ENCODE measurements at places on chromosomes 5 and 9.

DNA sequence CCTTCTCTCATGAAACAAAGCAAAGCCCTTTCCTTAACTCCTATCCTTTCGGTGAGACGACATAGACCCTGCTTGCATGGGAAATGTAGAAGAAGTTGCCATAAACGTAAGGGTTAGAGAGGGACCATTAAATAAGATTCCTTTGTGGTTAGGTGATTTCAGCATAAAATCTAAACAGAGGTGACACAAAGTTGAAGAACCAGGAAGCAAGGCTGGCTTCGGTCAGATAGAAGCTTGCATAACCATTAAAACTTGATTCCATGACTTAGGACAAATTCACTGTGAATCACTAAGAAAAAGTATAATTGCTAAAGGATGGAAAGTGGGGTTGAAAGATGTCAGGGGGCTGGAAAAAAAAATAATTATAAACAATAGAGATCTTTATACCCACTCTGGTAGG is 30.9 kb upstream of the ABLIM3 start:
- DNase-seq = no peak

- DNase-seq = no peak
These were observed 644.6 kb downstream of the PRR16 start for GRCh38 chr5:121108725-121109124.

- no peak for DNase-seq
These were observed 9.7 kb downstream of the PNPLA7 start for GRCh38 chr9:137540536-137540935.

GRCh38 chr5:96978812-96979449 is 43.1 kb downstream of the LNPEP start:
- DNase-seq = no peak

- DNase-seq = no peak
These were observed 388.7 kb downstream of the CETN3 start for GRCh38 chr5:90020575-90021538.

GRCh38 chr9:132504488-132504887 is 77.9 kb upstream of the BARHL1 start:
- no peak for DNase-seq

GRCh38 chr9:35341585-35341984 is 148.3 kb upstream of the RUSC2 start:
- peak; percentile 87 for DNase-seq

DNA sequence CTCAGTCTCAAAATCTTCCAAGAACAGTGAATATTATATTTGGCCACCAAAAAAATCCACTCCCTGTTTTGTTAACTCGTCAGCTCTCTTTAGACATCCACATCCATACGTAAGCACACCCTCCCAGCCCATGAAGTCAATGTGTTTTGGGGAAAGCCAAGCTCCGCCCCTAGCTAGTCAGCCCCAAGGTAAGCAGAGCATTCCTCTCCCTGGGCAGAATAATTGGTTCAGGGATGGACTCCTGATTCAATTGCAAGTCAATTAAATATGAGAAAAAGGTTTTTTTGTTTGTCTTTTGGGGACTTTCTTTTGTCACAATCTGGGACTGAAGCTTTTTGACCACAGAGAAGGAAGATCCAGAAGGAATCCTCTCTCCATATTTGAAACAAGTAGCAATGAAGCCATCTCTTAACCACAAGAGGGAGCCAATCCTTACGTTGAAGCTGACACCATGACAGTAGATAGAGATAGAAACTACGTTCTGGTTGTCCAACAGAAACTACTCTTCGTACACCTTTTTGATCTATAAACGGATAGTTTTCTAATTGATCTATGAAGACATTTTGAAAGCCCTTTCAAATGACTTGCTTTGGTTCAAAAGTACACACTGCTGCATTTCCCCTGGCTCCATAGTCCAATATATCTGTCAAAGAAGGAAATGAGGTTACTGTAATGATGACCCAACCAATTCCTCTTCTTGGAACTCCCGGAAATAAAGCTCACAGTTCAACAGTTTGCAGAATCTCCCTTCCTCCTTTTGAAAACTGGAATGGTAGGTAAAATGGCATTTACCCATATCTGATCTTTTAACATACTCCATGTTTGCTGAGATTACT is 166.4 kb downstream of the TLE1 start:
- no peak for DNase-seq

- DNase-seq = no peak
These were observed 34.3 kb upstream of the FSD1L start for GRCh38 chr9:105413525-105413924.

- peak; percentile 98 for DNase-seq
These were observed 1.3 kb upstream of the NFIB start for GRCh38 chr9:14314929-14315874.

DNA sequence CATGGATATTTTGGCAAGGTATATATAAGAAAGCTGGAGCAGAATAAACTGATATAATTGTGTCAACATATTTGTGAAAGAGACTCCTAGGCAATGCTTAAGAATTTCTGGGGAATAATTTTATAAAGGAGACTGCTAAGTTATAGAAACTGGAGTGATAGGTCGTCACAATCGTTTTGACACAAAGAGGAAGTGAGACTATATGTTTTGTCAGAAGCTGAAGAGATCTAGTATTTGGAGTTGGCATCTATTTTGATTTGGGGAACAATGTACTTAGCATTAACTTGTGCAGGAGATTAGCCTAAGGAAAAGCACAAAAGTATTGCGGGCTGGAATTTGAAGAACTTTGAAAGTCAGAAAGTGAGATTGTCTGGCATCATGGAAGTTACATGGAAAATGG is 582.5 kb downstream of the TAF11L14 start:
- DNase-seq = no peak

- DNase-seq = no peak
These were observed 69.7 kb downstream of the RAB24 start for GRCh38 chr5:177233802-177234201.

DNA sequence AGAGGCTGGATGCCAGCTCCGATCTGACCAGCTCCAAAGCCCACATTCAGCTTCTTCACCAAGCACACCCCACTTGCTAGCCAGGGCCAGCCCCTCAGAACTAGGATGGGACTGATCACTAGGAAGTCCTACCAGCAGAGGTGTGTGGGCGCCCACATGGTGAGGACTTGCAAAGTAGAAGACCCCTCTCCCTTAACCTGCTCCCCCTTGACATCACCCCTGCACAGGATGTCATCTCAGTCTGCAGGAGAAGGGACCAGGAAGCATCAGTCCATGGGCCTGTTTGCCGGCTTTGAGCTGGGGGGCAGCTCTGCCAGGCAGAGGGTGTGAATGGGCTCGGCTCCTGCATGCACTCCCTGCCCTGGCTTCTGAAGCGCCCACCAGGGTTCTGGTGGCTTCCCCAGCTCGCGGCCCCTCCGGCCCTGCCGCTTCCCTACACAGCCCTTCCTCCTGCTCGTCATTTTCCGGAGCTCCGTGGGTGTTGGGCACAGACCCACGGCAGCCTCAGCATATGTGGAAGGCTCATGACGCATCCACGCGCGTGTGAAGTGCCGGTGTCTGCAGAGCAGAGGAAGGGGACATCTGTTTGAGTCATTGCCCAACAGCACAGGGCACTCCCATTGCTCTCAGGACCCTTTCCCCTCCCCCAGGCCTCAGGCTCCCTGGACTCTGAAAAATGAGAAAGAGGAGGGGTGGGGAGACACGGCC is 3.7 kb upstream of the FAM78A start:
- DNase-seq = peak; percentile 48

- DNase-seq = no peak
These were observed 390.6 kb downstream of the DNAH5 start for GRCh38 chr5:13553896-13554295.

- no peak for DNase-seq
These were observed 171.9 kb downstream of the MAPKAP1 start for GRCh38 chr9:125534971-125535701.

DNA sequence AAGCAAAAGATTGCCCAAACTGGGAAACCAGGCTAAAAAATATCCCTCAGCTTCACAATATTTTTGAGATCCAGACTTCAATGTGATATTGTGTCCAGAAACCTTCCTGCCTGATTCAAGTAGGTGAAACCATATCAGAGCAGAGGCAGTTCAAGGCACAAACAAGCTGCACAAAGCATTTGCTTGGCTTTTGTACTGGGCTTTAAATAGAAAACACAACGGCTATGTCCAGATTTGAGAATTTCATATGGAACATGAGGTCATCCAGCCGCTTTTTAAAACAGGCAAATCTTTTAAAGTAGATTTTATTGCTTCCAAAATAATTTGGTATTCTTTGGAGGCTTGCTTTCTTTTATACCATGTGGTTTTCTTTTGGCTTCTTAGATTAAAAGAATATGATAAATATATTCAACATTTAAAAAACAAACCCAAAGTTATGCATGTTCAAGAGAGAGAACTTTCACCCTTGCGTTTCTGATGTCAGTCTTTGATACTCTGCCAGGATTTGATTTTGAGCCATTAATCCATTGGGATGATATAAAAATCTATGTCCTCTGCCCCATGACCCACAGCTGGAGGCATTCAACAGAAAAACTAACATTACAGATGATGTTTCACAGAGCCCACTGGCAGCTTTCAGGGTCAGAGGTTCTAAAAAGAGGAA is 29.0 kb upstream of the CCDC112 start:
- DNase-seq = no peak

DNA sequence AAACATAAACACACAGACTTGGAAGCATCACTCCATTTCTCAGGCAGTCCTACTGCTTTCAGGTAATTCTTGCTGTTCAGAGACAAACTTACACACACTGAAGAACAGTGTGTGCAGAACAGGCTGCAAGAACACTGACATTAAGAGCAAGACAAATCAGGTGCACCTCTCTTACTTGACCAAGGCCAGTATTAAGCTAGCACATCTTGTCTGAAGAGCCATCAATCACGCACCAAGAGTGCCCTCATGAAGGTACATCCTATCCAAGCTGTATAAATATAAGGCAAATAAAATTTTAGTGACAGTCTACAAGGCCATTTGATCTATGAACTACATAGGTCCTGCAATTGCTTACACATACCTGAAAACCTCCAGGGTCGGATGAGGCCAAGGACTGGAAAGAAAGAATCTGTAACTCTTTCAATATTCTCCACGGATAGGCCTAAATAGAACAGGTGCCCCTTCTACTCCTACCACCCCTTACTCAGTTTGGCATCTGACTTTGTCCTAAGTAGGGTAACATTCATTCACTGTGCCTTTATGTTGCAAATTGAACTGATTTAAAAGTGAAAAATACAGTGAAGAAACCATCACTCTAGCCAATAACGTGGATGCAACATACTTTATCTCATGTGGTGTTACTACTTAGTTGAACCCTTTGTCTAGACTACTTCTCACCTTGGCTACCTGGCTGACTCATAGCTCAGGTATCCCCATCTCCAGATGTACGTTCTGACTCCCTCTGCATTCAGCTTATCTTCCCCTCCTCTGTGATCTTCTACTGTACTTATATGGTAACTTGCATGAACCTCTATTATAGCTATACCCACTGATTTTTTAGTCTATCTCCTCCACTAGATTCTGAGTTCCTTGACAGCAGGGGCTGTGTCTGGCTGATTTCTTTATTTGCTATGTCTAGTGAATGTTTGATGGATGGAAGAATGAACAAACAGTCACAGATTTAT is 256.3 kb downstream of the KIAA0825 start:
- DNase-seq = no peak

GRCh38 chr5:29963956-29964355 is 1229.5 kb upstream of the CDH6 start:
- no peak for DNase-seq

DNA sequence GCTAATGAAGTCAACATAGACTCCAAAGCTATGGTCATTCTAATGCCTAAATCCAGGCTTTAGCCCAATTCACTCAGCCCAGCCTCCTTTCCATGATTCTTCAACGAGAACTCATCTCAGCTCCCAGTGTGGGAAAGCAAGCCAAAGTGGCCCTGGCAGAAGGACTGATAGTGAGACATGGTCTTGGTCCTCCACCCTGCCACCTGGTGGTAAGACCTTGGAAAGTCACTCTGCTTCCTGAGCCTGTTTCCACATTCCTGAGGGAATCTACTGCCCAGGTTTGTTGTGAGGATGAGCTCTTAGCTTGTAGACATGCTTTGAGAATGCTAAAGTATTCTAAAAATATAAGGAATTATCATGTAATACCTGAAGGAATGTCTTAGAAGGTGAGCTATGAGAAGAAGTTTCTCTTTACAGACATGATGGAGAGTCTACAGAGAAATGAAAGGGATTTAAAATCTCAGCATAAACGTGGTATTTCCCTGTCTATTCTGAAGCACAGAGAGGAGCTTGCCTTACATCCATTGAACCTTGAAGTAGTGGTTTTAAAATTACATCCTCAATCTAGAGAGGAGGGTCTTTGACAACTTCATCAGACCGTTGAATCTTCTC is 173.5 kb downstream of the TRIM32 start:
- DNase-seq = peak; percentile 89

All from right cardiac atrium (tissue), 5 donors.